Sciatic nerve (tissue), 2 donors: ENCODE measurements at places on chromosomes 12 and 14. TPM values are rescaled to one million over a fixed set of nuclear protein-coding genes. Genes with fewer than 3 reads are reported as not detected.

DNA sequence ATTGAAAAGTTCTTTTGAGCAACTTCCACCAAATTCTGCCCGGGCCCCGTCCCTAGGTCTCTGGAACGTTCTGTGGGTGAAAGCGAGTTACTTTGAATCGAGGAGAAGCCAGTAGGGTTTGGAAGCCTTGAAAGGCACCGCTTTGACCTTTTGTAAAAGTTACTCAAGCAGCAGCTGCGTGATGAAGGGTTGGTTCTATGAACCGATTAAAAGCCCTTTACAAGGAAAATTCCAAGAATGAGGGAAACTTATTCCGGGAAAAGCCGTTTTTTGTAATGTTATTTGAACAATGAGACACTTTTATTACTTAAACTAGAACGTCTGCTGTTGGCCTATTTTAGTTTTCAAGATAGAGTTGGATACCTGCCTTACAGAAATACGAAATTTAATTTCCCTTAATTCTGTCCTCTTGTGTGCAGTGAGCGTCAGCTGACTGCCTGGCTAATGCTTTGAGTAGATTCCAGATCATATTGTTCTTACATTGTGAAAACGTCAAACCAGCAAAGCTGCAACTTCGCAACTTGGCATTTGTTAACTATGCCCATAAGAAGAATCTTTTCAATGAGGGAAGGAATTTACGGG lies 906 bp downstream of the LARP4 start:
- no peak for DNase-seq

DNA sequence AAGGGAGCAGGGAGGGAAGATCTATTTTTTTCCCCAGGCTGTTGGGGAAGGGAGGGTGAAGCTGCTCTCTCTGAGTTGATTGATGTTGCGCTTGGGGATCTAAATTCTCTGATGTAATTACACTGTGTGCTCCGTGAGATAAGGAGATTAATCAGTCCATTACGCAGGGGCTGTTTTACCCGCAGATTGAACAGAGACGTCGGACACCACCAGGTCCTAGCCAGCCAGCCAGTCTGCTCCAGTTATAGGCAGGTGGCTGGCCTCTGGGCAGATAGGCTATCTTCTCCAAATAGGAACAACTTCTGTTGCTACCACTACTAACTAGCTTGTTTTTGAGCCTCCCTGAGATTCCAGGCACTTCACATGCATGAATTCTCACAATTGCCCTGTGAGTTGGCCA lies 91.1 kb downstream of the SRRM4 start:
- DNase-seq: no peak

The ZNF605 gene
- total RNA-seq: 19.4 TPM

GRCh38 chr14:68395604-68396003 lies 397.3 kb downstream of the ZFP36L1 start:
- no peak for DNase-seq

DNA sequence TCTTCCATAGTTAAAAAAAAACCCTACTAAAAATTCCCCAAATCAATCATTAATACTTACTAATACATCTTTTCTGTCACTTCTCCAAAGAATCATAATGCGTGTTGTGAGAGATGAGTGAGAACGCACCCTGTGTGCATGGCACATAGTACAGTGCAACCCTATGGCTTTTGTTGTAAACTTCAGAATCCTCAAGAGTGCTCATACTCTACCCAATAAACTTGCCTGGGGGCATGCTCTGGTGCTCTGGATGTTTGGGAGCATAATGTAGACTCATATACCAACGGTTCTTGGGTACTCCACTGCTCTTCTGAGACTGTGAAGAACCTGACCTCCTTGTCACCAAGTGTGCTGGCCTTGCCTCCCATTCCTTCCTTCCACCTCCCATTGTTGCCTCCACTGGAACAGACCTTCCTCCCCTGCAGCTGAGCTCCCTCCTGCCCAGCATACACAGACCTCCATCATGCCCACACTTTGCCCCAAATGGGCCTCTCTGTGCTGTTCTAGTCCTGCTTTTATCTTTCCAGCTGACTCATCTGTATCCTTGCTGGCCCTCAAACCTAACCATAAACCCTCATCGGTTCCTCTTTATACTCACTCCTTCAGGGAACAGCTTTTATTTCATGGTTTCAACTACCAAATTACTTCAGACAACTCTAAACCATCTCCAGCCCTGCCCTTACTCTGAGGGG lies 8.9 kb downstream of the DCP1B start:
- DNase-seq: no peak

The KRT71 gene
- total RNA-seq: not detected

GRCh38 chr14:38716926-38717325 lies 386.1 kb downstream of the SEC23A start:
- no peak for DNase-seq

The KIAA0586 gene
- 19.3 TPM for total RNA-seq

DNA sequence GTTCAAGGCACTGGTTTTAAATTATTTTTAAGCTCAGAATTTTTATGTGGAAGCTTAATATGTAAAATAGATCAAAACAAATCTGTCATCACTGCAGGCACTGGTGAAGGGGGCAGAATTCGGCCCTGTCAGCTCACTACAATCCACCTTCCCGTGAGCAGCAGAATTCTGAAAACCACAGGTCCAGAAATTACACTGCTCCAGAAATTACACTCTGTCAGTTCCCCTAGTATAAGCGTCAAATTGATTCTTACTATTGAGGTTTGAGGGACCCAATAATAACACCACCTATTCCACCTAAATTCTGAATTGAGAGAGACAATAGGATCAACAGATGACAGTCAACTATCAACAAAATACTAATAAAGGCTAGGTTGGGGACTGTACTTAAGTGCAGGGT lies 245.5 kb downstream of the PHLDA1 start:
- DNase-seq: no peak

DNA sequence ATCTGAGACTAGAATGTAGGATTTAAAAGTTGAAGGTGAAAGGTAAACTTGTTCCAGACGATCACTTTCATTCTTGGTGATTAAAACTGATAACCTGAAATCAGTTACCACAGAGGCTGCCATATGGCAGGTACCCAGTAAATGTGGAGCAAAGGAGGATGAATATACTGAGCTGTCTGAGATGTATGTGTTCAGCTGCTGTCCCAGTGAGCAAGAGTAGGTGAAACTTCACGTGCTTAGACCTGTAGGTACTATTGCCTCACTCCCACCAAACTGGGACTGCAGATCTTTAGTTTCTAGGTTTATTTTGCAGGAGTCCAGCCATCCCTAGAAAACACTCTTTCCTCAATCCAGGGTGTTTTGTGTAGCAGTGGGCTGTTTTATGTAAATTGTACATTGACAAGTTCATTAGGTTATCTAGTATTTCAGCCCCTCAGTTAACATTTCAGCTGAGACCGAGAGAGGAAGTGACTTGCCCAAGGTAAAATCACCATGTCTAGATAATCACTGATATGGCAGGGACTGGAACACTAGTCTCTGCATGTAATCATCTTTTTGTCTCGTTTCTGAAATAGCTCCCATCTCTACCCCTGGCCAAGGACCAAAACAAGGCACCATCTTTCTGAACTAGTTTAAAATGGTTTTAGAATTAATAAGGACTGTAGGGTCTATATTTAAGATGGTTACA lies 62.7 kb downstream of the ATG14 start:
- DNase-seq: no peak

The OASL gene
- 1.3 TPM for total RNA-seq

The NEUROD4 gene
- not detected for total RNA-seq

The OTUB2 gene
- 0.80 TPM for total RNA-seq

GRCh38 chr12:67450441-67450840 lies 181.3 kb downstream of the CAND1 start:
- DNase-seq: no peak

- DNase-seq: peak; percentile 22
Observed at GRCh38 chr14:92464156-92464555, 49.4 kb upstream of the RIN3 start.

DNA sequence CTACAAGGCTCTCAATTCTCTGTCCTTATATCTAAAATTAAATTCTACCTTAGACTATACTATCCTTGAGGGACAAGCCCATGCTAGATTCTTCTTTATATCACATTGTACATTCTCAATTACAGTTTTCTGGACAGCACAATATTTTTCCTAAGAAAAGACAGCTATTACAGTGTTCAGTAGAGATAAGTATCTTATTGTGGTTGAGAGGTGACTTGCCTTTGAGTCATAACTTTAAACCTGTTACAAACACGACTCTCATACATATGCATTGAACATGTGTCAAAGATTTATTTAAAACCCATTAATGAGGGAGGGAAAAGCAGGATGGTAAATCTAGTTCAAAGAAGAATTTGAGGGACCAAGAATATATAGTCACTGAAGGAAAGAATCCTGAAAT lies 61.1 kb downstream of the TPH2 start:
- no peak for DNase-seq

The FLVCR2 gene
- total RNA-seq: 56.4 TPM

GRCh38 chr12:11653215-11653753 lies 3.8 kb downstream of the ETV6 start:
- no peak for DNase-seq

DNA sequence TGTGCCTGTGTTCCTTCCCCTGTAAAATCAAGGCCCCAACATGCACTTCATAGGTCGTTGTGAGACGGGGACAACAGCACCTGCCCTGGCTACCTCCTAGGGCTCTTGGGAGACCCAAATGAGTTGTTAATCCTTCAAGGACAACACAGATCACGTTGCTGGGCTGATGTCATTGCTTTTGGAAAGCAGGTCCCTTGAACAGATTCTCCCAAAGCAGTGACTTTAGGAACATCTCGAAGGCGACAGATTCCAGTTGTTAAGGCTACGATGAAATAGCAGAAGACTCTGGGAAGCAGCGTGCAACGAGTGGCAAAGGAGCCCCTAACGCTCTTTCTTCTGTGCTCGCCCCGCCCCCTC lies 26.2 kb upstream of the MAP1LC3B2 start:
- DNase-seq: no peak

DNA sequence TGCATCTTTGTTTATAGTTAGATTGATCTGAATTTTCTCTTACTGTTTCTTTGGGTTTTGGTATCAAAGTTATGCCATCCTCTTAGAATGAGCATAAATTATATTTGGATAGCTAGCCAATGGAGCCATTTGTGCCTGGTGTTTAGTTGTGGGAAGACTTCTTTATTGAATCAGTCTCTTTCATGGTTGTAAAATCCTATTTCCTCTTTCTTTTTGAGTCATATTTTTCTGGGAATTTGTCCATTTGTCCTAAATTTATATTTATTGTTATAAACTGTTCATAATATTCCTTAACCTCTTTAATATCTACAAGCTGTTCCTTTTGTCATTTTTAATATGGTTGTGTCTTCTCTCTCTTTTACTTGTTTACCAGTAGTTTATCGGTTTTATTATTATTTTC lies 462.5 kb downstream of the AEBP2 start:
- no peak for DNase-seq

- peak; percentile 41 for DNase-seq
Observed at GRCh38 chr14:92677087-92677668, 71.2 kb downstream of the LGMN start.

GRCh38 chr12:76470028-76470939 lies 89.3 kb downstream of the OSBPL8 start:
- DNase-seq: no peak

GRCh38 chr14:32786886-32787285 lies 151.8 kb upstream of the NPAS3 start:
- no peak for DNase-seq

- DNase-seq: no peak
Observed at GRCh38 chr12:109951136-109951535, 45.0 kb downstream of the GIT2 start.

The LYZ gene
- 112 TPM for total RNA-seq

DNA sequence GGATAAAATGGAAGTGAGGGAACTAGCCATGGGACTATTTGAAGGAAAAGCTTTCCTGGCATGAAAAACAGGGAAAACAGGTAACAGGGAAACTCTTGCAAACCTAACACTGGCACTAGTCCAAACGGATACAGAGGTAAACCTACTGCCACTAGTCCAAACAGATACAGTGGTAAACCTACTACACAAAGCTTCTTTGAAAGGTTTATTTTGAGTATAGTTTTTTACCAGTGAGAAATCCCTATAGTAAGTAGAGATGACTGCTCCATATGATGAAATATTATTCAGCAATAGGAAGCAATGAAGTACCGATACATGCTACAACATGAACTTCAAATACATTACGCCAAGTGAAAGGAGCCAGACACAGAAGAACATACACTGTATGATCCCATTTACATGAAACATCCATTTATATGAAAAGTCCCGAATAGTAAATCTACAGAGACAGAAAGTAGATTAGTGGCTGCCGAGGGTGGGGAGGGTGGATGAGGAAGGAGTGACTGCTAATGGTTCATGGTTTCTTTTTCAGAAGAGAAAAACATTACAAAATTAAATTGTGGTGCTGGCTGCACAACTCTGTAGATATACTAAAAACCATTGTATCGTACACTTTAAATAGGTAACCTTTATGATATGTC lies 25.5 kb downstream of the SPTLC2 start:
- no peak for DNase-seq

The TIMELESS gene
- 4.4 TPM for total RNA-seq
